NCI-H226 (cell line): ENCODE measurements at places on chromosomes 5 and 9.

DNA sequence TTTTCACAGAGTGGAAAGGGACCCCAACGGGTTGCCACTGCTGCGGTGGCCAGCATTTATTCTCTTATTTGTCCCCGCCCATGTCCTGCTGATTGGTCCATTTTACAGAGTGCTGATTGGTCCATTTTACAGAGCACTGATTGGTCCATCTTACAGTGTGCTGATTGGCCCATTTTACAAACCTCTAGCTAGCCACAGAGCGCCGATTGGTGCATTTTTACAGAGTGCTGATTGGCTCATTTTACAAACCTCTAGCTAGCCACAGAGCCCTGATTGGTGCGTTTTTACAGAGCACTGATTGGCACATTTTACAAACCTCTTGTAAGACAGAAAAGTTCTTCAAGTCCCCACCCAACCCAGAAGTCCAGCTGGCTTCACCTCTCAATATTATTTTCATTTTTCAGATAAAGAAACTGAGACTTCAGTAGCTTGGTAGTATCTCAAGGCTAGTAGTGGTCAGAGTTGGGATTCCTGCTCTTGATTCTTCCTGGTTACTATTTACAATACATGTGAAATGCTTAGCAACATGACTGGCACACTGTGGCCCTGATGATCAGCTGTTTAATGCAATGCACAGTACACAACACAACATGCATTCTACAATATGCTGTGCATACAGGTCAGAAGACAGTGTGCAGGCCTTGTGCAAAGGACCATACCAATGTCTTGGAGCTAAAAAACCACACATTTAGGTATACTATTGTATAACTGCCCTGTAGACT lies 63.6 kb upstream of the BOD1 start:
- DNase-seq: no peak

DNA sequence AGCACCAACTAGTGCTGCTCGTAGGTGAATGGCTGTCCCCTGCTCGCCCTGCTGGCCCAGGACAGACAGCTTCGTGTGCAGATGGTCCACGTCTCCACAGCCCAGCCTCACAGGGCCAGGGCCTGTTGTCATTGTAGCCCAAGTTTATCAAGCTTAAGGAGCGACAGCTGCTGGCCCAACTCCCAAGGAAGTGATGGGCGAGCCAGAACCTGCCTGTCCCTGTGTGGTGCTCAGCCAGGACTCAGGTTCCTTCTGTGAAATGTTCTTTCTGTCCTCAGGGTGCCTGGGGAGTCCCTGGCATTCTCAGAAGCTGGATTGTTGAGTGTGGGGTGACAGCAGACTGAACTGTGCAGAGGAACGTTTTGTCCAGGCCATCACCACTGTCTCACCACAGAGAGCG lies 16.4 kb downstream of the TRIP13 start:
- DNase-seq: no peak

- no peak for DNase-seq
Observed at GRCh38 chr9:2299843-2300205, 284.7 kb downstream of the SMARCA2 start.

DNA sequence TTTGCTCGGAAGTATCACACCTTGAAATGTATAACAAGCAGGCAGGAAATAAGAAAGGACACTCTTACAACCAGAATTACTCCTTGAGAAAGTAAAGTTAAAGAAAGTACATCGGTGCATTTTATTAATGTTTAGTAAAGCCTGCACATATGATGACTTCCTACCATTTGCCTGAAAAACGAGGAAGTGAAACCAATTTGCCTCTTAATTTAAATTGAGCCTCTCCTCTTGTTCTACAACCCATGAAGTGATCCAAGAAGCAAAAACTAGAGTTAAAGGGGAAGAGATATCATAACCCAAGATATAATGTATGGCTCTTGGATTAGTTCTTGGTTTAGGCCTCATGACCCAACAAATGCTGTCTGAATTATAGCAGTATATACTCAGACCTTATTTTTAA lies 95.6 kb downstream of the GNAQ start:
- DNase-seq: no peak

GRCh38 chr9:87137718-87138117 lies 190.4 kb upstream of the GAS1 start:
- DNase-seq: no peak

DNA sequence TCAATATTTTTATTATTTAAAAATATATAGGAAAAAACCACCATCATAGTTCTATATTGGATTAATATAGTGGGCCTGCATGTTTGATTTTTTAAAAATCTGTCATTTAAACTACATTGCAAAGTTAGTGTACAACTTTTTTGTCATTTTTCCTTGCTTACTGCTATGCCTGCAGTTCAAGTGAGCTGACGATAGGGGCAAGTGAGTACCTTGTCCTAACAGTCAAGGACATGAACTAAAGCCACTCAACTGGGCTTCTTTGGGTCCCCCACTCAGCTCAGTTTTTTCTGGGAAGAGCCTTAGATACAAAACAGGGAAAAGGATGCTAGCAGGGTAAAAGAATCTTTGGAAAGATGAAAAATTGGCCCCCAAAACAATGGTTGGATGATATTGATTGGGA lies 269.9 kb downstream of the MAN2A1 start:
- DNase-seq: no peak

DNA sequence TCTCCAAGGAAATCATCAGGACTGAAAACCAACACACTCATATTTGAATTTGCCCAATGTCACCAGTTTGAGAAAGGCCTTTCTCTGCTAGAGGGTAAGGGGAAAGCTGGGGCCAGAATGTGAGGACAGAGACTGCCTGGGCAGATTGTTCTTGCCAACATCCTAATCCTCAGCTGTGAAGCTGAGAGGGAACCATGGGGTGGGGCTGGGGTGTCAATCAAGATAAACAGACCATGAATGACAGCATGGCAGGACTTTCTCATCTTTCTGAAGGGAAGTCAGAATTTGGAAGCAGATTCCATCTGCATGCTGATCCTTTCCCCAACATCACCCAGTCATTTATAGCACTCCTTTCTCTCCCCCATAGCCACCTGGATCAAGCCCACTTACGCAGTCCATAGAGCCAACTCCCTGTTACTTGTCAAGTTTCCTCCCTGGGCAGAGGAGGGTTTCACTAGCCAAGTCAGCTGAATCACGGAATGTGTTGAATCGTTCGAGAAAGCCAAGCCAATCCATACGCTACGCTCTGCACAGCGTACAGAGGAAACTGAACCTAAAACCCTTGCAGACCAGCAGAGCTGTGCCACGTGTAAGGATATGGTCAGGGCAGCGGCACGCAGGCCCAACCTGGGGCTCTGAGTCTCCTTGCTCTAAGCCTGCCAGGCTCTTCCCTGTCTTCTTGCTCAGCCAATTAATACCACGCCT lies 14.9 kb downstream of the GLDC start:
- no peak for DNase-seq

GRCh38 chr5:21424907-21425306 lies 1428.2 kb downstream of the CDH12 start:
- DNase-seq: no peak

DNA sequence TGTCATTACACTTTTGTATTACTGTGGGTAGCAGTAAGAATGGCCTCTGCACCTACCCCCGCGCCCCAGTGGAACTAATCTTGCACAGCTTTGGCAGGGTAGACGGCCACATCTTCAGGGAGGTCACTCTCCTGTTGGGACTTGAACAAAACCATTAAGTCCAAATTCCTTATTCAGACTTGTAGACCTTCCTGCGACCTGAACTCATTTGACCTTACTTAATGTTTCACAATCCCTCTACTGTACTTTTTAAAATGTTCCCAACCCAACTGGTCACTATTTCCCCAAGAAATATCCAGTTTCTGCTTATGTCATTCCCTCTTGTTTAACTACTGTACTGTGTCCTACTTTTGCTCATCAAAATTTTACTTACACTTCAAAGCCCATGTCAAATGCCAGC lies 5.3 kb upstream of the FAM120AOS start:
- DNase-seq: no peak

GRCh38 chr9:2157277-2158110 lies 142.3 kb downstream of the SMARCA2 start:
- no peak for DNase-seq
